ENCODE measurements at places on chromosomes 1 and 21.

DNA sequence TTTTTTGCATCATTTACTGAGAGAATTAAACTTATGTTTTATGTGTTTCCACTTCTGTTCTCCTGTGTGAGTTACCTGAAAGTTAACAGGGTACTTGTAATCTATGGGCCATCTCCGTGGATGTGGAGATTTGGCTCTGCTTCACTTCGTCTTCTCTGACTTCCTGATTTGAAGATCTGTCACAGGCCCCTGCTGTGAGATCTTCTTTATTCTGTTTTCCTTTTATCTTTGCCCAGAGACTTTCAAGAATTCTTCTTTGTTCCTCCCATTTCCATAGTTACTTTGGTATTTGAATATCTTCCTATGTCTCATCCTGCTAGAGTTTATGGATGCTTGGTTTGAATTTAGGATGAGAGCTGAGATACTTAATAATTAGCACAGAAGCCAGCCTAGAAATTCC, 35.4 kb upstream of the PKN2 start:
- DNase-seq: no peak

DNA sequence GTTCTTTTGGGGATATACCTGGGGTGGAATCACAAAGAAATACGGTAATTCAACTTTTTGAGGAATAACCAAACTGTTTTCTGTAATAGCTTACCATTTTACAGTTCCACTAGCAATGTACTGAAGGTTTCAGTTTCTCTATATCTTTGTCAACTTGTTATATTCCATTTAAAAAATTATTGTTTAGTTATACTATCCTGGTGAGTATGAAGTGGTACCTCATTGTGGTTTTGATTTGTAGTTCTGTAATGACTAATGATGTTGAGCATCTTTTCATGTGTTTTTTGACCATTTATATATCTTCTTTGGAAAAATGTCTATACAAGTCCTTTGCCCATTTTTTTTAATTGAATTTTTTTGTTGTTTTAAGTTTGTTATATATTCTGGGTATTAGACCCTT, 39.4 kb downstream of the MAST2 start:
- no peak for DNase-seq

GRCh38 chr21:24636696-24637095, 970.6 kb downstream of the MRPL39 start:
- no peak for DNase-seq

- no peak for DNase-seq
These were observed 122.7 kb downstream of the RYR2 start for GRCh38 chr1:237164406-237165352.

GRCh38 chr1:3881193-3881480, 18.9 kb downstream of the C1orf174 start:
- DNase-seq: no peak

DNA sequence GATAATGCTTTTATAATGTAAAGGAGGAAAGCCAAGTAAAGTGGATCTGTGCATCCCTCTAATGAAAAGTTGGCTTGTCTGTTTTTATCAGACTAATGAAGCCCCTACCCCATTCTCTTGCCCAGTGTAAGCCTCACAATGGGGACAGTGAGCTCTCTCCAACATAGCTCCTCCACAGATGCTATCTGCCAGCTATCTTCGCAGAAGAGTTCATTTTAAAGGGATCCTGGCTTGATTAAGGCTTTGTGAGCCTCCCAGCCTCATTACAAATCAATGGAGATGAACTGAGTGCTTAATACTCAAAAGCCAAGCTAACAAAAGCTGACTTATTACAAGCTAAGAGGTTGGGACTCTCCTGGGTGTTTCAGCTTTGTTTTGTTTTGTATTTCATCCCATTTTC, 514.7 kb downstream of the NUF2 start:
- DNase-seq: no peak

- DNase-seq: no peak
These were observed 58.5 kb upstream of the KLHDC7A start for GRCh38 chr1:18422076-18422777.

- DNase-seq: no peak
These were observed 110.9 kb upstream of the C21orf91 start for GRCh38 chr21:17930093-17930492.

GRCh38 chr1:114116086-114116485, 37.6 kb downstream of the SYT6 start:
- DNase-seq: no peak

- DNase-seq: no peak
These were observed 32.2 kb downstream of the RNF220 start for GRCh38 chr1:44437107-44437716.

- no peak for DNase-seq
These were observed 18.0 kb upstream of the RCSD1 start for GRCh38 chr1:167611983-167612382.

- no peak for DNase-seq
These were observed 10.0 kb upstream of the OLIG2 start for GRCh38 chr21:33015756-33016155.

- no peak for DNase-seq
These were observed 92.3 kb downstream of the SGIP1 start for GRCh38 chr1:66626261-66626660.

DNA sequence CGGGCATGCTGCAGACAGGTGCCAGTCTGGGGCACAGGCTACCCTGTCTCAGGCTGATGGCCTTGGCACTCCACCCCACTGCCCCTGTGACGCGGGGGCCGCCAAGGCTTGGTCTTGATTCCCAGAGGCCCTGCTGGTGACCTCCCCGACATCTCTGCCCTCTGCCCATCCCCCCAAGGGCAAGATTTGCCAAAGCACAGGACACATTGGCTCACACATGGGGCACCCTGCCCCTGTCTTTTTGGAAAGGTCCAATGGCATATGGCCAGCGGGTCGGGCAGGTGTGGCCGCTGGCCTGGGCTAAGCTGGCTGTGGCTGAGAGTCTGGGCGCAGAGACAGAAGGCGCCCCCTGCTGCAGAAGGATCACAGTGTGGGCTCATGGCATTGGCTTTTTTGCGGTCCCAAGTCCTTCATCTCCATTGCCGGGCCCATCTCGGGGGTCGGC, 4.6 kb downstream of the MIB2 start:
- no peak for DNase-seq

DNA sequence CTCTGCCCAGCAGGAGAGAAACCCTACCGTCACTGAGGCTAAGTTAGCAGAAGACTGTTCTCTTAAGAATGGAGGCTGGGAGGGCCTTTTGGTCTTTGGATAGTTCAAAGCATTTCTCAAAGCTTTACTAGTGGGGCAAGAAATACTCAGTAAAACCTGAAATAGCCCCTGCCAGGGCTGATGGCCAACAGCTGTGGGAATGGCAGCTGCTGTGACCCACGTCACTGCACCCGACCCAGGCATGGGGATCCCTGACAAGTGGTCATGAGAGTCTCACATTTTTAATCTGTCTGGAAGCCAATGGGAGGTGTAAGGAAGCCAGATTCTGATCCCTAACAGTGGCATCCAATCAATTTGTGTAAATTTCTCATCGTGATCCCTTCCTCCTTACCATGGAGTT, 44.5 kb upstream of the ENAH start:
- no peak for DNase-seq

GRCh38 chr1:26096471-26096870, 15.2 kb upstream of the PDIK1L start:
- DNase-seq: no peak

DNA sequence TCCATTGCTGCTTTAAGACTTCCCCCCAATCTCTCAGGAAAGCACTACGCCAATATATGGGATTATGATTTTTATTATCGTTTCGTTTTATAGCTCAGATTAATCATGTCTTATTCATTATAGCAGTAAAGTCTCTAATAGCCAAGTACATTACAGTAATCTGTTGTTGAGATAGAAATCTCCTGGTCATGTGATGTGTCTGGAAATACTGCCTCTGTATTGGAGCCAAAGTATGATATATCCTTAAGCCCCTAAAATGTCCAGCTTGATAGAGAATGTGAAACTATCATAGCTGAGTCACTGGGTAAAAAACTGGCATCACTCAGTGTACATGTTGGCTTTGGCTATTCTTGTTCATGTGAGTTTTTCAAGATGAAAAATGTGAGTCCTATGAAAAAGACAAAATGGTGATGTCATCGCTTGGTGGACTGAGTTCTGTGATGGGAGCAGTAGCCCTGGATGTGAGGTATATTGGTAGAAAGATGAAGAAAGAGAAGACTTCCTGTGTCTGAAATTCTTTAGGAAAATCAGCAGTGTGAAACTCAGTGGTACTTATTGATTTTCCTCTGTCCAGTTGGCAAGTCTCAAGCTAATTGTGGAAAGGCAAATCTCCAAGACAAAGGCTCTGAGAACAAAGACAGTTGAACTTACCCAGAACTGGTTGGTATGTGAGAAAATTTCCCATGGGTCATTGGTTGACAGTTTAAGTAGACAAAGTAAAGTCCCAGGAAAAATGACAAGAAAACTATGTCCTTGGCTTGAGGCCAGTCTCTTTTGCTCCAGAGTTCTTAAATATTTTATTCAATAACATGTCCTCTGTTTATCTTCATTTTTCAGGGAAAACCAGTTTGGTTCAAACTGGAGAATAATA, 76.2 kb downstream of the BRINP2 start:
- DNase-seq: no peak

GRCh38 chr1:154943649-154944400, 7.3 kb upstream of the PMVK start:
- no peak for DNase-seq

Data from NCI-H774 (cell line).